ENCODE measurements at places on chromosomes 12 and 14.
A peak's percentile ranks its signal among the peaks of the same experiment; 100 is the strongest.

GRCh38 chr12:25493682-25494081, 59.4 kb downstream of the LMNTD1 start:
- no peak for DNase-seq

DNA sequence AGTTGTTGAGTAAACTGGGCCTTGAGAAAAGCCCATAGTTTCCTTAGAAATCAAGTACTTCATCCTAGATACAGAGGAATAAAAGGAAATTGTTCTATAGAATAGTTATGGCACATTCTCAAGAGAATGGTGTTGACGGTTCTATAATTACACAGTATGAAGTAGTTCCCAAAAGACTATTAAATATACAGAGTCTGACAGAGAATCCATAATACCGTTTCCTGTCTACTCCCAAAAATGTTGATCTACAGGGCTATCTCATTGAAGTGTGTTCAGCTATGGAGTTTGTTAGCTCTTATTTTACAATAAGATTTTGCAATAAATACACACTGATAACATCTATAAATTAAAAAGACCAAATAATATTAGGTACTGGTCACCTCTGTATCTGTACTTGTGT, 799.7 kb downstream of the RPS29 start:
- no peak for DNase-seq

DNA sequence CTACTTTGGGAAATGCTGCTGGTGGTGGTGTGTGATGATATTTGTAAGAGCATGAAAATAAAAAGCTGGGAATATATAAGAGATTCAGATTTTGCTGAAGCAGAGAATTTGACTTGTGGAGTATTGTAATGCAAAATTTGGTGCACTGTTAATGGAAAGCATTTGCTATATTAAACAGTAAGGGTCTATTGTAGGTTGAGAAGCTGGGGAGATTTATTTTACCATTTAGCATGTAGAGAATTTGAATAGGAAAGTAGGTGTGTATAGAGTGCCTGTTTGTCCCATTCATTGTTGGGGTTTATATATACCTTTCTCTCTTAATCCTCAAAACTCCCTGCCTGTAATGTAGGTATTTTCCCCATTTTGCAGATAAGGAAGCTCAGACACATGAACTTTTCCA, 48.4 kb downstream of the CRADD start:
- no peak for DNase-seq

- no peak for DNase-seq
Observed at GRCh38 chr14:102225386-102225785, 79.6 kb downstream of the MOK start.

DNA sequence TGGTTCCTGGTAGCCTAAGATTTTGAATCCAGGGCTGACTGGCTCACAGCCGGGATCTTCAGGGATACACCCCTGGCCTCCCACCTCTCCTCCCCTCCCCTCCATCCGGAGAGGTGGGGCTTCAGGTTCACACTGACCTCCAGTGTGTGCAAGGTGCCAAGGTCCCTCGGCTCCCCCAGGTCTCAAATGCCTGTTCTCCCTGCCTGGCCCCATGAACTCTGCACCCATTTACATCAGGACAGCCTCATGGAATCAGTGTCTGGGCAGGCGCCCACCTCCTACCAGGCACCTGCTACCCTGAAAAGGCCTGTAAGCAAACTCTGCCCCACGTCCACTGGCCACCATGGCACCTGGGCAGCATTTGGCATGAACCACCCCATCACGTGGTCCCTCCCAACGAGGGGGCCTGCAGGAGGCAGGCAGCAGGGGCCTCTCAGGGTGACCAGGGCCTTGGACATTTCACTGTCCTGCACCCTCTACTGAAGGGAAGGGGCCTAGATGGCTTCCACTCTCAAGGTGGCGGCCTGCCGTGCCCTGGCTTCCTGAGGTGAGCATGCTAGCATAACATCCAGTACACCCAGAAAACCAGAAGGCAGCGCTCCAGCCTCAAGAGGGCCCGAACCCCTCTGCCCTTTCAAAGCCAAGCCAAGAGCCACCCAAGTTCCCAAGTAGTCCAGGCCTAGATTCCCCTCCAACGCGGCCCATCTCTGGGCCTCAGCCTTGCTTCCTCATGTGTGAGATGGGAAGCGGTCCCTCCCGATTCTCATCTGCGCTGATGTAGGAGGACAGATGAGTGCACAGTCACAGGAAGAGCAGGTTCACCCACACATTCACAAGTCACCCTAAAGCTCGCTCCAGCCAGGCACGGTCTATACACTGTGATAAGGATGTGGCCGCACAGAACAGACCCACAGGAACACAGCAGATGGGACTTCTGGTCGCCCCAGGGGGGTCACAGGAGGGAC, 37.3 kb downstream of the CCDC85C start:
- no peak for DNase-seq

DNA sequence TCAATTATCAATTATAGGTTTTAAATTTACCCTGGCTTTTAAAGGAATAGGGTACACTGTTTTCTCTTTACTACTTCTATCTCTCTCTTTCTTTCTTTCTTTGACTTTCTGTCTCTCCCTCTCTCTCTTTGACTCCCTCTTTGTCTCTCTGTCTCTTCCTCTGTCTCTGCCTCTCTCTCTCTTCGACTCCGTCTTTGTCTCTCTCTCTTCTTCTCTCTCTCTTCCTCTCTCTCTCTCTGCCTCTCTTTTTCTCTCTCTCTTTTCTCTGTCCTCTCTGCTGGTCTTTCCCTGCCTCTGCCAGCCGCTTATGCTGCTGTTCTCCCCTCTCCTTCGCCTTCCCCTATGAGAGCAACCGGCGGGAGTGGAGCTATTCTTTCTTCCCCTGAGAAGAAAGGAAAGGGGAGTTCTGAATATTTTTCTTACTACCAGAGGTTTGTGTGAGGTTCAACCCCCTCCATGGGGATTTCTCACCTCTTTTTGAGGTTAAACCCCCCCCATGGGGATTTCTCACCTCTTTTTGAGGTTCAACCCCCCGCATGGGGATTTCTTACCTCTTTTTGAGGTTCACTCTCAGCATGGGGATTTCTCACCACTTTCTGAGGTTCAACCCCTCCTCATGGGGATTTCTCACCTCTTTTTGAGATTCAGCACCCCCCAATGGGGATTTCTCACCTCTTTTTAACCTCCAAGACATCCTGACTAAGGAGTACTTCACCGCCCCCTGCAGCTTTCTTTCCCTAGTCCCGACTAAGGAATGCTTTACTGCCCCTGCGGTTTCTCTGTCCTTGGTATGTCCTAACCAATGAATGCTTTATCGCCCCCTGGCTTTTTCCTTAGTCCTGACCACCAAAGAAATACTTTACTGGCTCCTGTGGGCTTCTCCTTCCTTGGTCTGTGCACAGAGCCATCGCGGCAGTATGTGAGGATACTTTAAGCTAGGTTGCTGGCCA, 27.4 kb upstream of the DDHD1 start:
- DNase-seq = peak; percentile 46

GRCh38 chr14:53569446-53569845, 387.2 kb downstream of the BMP4 start:
- DNase-seq = no peak

- no peak for DNase-seq
Observed at GRCh38 chr14:75794615-75795038, 133.6 kb downstream of the TTLL5 start.

GRCh38 chr14:72186523-72186922, 254.3 kb downstream of the RGS6 start:
- DNase-seq = no peak

- DNase-seq = no peak
Observed at GRCh38 chr12:78220811-78221210, 390.1 kb downstream of the NAV3 start.

GRCh38 chr12:123705935-123706334, 6.2 kb upstream of the ATP6V0A2 start:
- no peak for DNase-seq

GRCh38 chr14:22291406-22291805, 297.6 kb downstream of the DAD1 start:
- DNase-seq = no peak

GRCh38 chr12:124761871-124762270, 101.8 kb downstream of the SCARB1 start:
- no peak for DNase-seq

- peak; percentile 82 for DNase-seq
Observed at GRCh38 chr14:65074449-65075150, 27.7 kb downstream of the MAX start.

DNA sequence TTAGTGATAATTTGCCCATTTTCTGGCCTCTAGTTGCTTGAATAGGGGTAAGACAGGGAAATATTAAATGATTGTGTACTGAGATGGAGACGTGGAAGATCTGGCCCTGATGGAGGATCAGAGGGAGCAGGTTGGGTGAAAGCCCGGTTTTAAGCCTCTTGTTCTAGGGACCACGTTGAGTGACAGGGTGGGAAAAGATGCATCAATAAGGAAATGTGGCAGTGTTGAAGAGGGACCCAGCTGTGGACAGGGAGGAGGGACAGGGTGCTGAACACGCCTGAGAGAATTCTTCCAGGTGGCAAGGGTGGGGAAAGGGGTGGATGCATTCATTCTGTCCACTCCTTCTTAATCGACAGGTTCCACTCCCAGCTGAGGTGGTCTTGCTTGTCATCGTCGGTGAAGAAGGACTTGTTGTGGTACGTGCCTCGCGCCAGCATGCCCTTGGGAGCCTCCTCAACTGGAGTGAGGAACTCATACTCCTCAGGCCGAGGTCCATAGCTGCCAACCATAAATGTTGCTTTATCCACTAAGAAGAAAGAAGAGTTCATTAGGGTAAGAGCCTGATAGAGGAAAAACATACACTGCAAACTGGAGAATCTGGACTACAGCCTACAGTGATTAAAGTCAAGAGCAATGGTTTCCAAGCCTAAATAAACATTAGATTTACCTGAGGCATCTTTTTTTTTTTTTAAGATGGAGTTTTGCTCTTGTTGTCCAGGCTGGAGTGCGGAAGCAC, 4.0 kb upstream of the ERP27 start:
- DNase-seq = no peak

DNA sequence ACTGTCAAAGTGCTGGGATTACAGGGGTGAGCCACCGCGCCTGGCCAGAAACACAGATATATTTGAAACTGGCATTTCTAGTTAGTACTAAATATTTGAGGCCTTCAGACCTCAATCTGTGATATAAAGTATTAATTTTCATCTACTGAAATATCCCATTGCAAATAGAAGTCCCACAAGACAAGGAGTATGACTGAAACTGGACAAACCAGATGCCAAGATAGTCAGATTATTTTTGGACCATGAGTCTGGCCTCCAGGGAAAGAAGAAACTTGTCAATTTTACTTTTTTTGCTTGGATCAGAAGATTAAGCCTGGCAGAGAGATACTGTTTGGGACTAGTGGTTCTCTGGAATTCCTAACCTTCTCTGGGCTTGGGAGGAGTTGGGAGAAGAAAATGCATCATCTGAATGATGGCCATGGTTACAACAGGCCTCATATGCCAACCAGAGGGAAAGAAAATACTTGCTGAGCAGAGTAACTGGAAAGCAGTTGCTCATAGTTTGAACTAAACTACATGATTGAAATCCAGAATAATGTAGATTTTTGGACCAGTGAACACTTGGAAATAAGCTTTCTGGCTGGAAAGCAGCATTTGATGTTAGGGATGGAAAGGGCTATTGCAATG, 2.9 kb upstream of the SMOC1 start:
- DNase-seq = no peak

DNA sequence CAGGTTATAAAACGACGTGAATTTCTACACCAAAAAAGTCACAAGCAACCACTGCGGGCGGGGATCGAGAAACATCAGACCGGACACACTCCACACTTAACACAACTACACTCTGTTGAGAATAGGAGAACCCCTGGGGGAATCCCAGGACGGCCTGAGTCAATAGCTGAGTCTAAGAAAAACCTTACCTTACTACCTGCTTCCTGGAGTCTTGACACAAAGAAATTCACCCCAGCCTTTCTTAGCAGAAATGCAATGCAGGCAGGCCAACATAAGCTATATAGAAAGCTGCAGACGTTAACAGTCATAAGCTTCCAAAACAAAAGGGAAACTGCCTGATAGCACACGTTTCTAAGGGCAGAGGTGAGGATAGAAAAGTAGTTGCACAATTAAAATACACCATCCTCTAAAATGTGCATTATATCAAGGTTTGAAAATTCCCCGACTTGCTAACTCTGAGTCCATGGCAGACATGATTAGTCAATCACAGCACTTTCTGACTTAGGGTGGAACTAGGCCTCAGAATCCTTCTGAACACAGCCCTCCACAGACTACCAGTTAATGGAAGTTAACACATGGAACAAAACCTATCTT, 68.0 kb downstream of the CCDC88C start:
- no peak for DNase-seq

DNA sequence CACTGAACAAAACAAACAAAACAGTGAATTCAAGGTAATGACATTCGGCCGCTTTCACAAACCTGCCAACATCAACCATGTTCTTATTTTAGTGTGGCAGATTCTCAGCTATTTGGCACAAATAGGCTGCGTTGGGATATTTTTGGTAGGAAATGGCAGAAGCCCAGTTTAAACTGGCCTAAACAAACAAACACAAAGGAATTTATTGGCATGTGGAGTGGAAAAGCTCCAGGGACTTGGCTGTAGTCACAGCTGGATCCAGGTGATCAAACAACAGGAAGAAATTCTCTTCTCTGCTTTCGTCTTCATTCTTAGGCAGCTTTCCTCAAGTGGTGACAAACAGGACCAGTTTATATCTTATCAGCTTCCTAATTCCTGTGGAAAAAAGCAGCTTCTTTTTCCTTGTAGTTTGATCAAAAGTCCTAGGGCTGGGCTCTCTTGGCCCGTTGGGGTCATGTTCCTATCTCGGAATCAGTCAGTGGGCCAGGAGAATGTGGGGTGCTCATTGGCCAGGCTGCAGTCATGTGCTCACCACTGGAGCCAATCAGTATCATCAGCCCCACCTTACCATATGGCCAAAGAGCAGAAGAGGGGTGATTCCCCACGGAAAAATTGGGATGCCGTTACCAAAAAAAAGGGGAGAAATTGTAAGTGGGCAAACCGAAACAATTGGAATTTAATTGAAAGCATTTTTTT, 22.6 kb downstream of the C12orf75 start:
- no peak for DNase-seq

- DNase-seq = peak; percentile 98
Observed at GRCh38 chr12:120231316-120232011, 30.6 kb upstream of the RPLP0 start.

DNA sequence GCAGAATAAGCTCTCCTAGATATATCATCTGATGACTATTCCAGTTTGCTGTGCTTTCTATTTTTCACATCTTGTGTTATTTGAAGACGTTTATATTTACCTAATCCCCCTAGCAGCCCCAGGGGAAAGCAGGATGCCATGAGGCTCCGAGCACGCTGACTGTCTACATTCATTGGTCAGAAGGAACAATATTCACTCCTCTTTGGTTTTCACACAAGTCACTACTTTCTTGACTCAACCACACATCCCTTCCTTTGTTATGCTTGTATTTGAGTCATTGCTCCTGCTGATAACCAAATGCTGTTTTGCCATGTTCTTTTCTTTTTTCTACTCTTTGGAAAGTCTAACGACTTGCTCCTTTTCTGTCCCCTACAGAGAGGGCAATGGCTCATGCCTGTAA, 86.5 kb upstream of the SLC38A2 start:
- no peak for DNase-seq

DNA sequence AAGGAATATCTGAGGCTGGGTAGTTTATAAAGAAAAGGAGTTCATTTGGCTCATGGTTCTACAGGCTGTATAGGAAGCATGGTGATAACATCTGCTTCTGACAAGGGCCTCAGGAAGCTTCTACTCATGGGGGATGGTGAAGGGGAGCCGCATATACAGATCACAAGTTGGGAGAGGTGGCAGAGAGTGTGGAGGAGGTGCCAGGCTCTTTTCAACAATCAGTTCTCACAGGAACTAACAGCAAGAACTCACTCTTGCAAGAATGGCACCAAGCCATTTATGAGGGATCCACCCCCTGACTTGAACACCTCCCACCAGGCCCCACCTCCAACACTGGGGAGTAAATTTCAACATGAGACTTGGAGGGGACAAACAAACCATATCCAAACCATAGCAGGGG, 3.5 kb upstream of the TSPAN11 start:
- no peak for DNase-seq

- peak; percentile 55 for DNase-seq
Observed at GRCh38 chr12:20415028-20415427, 46.7 kb downstream of the PDE3A start.

Measured in Kasumi-1 (cell line).